Breast epithelium (tissue), 4 donors: ENCODE measurements at places on chromosomes 6 and 20. TPM values are rescaled to one million over a fixed set of nuclear protein-coding genes. Genes with fewer than 3 reads are reported as not detected.

- no peaks in the 10 kb centered on the region for H3K4me1 ChIP-seq
- H3K4me3 ChIP-seq: no peak overlapping the region
- H3K27ac ChIP-seq: peak overlapping the region; percentile 10
- no peaks in the 10 kb centered on the region for H3K27me3 ChIP-seq
These were observed 23.0 kb downstream of the MAP1LC3A start for GRCh38 chr20:34581341-34582184.

SLC12A5 gene
- total RNA-seq: not detected

PGC gene
- not detected for total RNA-seq

DNA sequence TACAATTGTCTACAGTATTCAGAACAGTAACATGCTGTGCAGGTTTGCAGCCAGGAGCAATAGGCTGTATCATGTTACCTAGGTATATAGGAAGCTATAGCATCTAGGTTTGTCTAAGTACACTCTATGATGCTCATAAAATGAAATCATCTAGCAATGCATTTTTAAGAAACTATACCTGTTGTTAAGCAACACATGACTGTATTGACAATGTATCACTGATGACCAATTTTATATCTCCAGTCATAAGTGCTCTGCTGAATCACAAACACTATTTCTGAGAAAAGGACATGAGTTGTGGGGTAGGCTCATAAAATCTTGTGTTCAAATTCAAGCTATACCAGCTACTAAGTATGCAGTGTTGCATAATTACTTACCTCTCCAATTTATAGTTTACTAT lies 501.3 kb downstream of the CD109 start:
- no peaks in the 10 kb centered on the region for H3K4me1 ChIP-seq
- no peak overlapping the region for H3K4me3 ChIP-seq
- no peak for DNase-seq

GRCh38 chr6:139568151-139568955 lies 193.9 kb upstream of the CITED2 start:
- H3K4me3 ChIP-seq: no peak overlapping the region
- H3K27me3 ChIP-seq: no peaks in the 10 kb centered on the region
- DNase-seq: no peak

DNA sequence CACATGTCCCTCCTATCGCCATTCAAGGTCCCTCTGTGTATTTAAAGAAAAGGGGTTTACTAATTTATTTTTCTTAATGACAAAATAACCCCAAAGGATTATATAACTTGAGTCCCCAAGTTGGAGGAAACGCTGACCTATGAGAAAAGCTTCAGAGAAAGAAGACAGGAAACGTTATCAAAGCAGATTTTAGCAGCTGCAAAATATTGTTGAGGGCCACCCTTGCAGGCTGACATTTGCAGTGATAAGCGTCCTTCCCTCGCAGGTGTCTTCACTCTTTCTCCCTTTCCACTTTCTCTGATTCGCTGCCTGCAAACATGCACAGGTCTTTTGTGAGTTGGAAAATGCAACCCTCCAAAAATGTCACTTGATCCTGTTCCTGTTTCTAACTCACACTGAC lies 103.2 kb upstream of the RIPOR2 start:
- no peak overlapping the region for H3K4me3 ChIP-seq
- no peak overlapping the region for H3K27ac ChIP-seq
- H3K4me1 ChIP-seq: no peaks in the 10 kb centered on the region
- DNase-seq: no peak

KIF13A gene
- total RNA-seq: 49.6 TPM

GRCh38 chr20:56223352-56223751 lies 25.2 kb upstream of the MC3R start:
- H3K36me3 ChIP-seq: no peaks in the 10 kb centered on the region
- H3K4me3 ChIP-seq: no peak overlapping the region
- H3K27ac ChIP-seq: peak overlapping the region; percentile 20
- H3K27me3 ChIP-seq: no peaks in the 10 kb centered on the region
- DNase-seq: no peak
- peaks cover 4% of the 10 kb centered on the region for H3K4me1 ChIP-seq

GRCh38 chr6:39074486-39074885 lies 25.9 kb downstream of the GLP1R start:
- no peaks in the 10 kb centered on the region for H3K27me3 ChIP-seq
- no peaks in the 10 kb centered on the region for H3K4me1 ChIP-seq
- H3K36me3 ChIP-seq: no peaks in the 10 kb centered on the region
- DNase-seq: no peak
- H3K27ac ChIP-seq: no peak overlapping the region

ATAT1 gene
- total RNA-seq: 10.5 TPM

PTPRT gene
- 4.9 TPM for total RNA-seq

- H3K27ac ChIP-seq: peak overlapping the region; percentile 27
- H3K36me3 ChIP-seq: no peaks in the 10 kb centered on the region
- no peak for DNase-seq
These were observed 466.3 kb upstream of the PLCB4 start for GRCh38 chr20:8602389-8603116.

GRCh38 chr6:45643126-45643525 lies 265.4 kb upstream of the SUPT3H start:
- no peak overlapping the region for H3K27ac ChIP-seq
- no peaks in the 10 kb centered on the region for H3K36me3 ChIP-seq
- H3K4me3 ChIP-seq: no peak overlapping the region
- no peaks in the 10 kb centered on the region for H3K27me3 ChIP-seq
- H3K4me1 ChIP-seq: no peaks in the 10 kb centered on the region

RAB44 gene
- total RNA-seq: under 0.01 TPM

DNA sequence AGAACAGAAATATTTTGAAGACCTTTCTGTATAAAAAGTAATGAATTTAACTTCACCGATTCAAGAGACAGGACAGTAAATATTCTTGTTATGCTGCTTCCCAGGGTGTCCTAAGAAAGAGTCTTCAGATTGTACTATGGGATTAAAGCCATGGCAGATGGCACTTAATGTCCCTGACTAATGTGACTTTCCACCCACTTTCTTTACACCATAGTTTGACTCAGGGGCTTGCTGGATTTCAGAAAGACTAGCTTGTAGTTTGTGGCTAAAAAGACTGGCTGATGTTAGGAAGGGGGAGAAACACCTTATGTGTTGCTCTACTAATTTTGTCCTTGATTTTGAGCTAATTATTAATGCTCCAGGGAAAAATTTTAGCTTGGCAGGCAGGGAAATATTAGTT lies 75.9 kb downstream of the UTRN start:
- no peak overlapping the region for H3K27ac ChIP-seq
- no peaks in the 10 kb centered on the region for H3K27me3 ChIP-seq
- no peak overlapping the region for H3K4me3 ChIP-seq
- DNase-seq: no peak

TCFL5 gene
- 21.0 TPM for total RNA-seq

GRCh38 chr6:48141975-48142374 lies 31.0 kb upstream of the PTCHD4 start:
- H3K4me1 ChIP-seq: no peaks in the 10 kb centered on the region
- H3K4me3 ChIP-seq: no peak overlapping the region
- no peak for DNase-seq
- H3K27me3 ChIP-seq: no peaks in the 10 kb centered on the region
- no peak overlapping the region for H3K27ac ChIP-seq

ADGRB3 gene
- 1.1 TPM for total RNA-seq

GRCh38 chr6:160333841-160334240 lies 14.3 kb upstream of the SLC22A3 start:
- no peaks in the 10 kb centered on the region for H3K36me3 ChIP-seq
- no peak overlapping the region for H3K27ac ChIP-seq
- no peaks in the 10 kb centered on the region for H3K27me3 ChIP-seq
- no peak overlapping the region for H3K4me3 ChIP-seq
- DNase-seq: no peak

GRCh38 chr6:127880429-127880828 lies 20.4 kb downstream of the THEMIS start:
- no peak overlapping the region for H3K27ac ChIP-seq
- DNase-seq: no peak
- no peaks in the 10 kb centered on the region for H3K27me3 ChIP-seq

DNA sequence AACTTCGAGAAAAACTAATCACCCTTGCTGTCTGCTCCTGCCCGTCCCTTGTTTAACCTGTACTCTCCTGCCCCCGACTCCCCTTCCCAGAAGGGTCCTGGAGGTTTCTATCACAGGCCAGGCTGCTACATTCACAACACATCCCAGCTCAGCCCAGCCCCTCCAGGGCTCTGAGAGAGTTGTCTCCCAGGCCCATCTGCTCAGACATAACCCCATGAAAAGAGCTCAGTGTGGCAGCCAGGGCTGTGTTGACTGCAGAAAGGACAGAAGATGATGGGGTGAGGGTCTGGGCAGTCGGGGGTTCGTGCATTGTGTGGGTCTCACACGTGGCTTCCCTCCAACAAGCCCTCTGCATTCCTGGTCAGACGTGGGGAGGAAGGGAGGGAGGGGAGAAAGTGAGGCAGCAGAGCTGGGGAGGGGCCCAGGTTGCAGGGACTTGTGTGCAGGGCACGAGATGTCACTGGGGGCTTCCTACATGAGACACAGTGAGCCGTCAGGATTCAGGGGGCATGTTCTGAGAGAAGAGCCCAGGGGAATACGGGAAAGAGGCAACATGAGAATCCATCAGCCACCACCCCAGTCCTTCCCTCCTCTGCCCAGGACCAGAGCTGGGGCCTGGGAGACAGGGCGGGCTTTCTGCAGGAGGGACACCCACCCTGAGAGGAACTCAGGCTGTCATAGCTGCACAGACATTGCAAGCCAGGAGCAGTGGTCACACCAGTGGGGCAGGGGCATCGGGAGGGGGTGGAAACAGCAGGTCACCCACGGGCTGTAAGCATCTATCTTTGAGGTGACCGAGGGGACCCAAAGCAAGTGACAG lies 372.9 kb downstream of the PREX1 start:
- H3K4me3 ChIP-seq: no peak overlapping the region
- no peaks in the 10 kb centered on the region for H3K36me3 ChIP-seq
- H3K27me3 ChIP-seq: no peaks in the 10 kb centered on the region
